Fibroblast of the aortic adventitia (primary cell): ENCODE measurements at places on chromosomes 12 and 14. TPM values are rescaled to one million over a fixed set of nuclear protein-coding genes. Genes with fewer than 3 reads are reported as not detected.

Gene KSR2
- under 0.01 TPM in 1 of 2 replicates, not detected in the other for total RNA-seq

Gene SEL1L
- total RNA-seq: 112 and 128 TPM in 2 replicates

Gene APOLD1
- 3.6 and 9.2 TPM in 2 replicates for total RNA-seq

Gene GYS2
- total RNA-seq: not detected in 2 replicates

Gene TMTC1
- 12.8 and 54.9 TPM in 2 replicates for total RNA-seq

Gene ASB2
- 0.45 and 0.49 TPM in 2 replicates for total RNA-seq

Gene APOF
- not detected in 2 replicates for total RNA-seq

Gene NKX2-1
- total RNA-seq: not detected in 2 replicates

Gene AQP2
- not detected in 2 replicates for total RNA-seq

Gene FAM90A1
- total RNA-seq: not detected in 2 replicates

Gene SLCO1B1
- not detected in 2 replicates for total RNA-seq

Gene TRHDE
- 1.1 and 10.0 TPM in 2 replicates for total RNA-seq

Gene DHH
- 0.41 TPM in 1 of 2 replicates, not detected in the other for total RNA-seq
